NCI-H345 (cell line): ENCODE measurements at places on chromosomes 1 and 21.

- peak; percentile 54 for DNase-seq
These were observed 24.4 kb upstream of the CLDN14 start for GRCh38 chr21:36504067-36505058.

DNA sequence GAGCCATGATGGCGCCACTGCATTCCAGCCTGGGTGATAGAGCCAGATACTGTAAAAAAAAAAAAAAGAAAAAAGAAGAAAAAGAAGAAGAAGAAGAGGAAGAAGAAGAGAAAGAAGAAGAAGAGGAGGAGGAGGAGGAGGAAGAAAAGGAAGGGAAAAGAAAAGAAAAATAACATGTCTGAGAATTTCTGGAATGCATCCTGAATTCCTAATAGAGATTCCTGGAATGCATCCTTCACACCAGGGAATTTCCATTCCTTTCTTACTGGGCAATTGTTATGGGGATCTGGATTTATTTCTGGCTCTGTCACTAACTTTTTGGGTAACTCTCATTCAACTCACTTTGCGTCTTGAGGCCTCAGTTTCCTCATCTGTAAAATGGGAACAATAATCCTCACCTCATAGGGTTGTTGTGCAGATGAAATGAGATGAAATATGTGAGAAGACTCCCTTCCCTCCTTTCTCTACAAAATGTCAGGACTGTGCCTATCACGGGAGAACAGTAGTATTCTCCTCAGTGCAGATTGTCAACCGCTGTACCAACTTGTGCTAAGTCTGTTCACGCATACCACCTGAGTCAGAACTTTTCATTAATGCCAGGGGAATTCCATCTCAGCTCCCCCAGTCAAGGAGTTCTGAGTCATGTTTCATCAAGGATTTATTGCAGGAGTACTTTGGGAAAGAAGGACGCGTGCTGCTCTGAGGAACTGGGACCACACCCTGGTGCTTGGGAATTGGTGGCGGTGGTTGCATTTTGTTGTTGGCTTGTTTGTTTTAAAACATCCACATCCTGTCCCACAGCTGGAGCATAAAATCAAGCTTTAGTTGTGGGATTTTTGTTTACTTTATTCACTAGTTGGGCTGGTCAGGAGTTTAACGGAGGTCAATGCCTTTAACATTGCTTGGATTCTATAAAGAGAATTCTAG, 42.4 kb upstream of the ROR1 start:
- DNase-seq: no peak

GRCh38 chr1:28898405-28898881, 15.9 kb upstream of the EPB41 start:
- no peak for DNase-seq

GRCh38 chr1:60875138-60875537, 207.2 kb upstream of the NFIA start:
- DNase-seq: no peak

- DNase-seq: no peak
These were observed 86.8 kb downstream of the GDAP2 start for GRCh38 chr1:117842408-117843170.

- no peak for DNase-seq
These were observed 1.0 kb upstream of the PPIE start for GRCh38 chr1:39737546-39738169.
